SJCRH30 (cell line): ENCODE measurements at places on chromosomes 2 and 18. TPM values are rescaled to one million over a fixed set of nuclear protein-coding genes. Genes with fewer than 3 reads are reported as not detected.

- H3K36me3 ChIP-seq = no peaks in the 10 kb centered on the region
- no peak overlapping the region for H3K4me3 ChIP-seq
- no peak overlapping the region for H3K27ac ChIP-seq
- DNase-seq = no peak
- H3K4me1 ChIP-seq = no peaks in the 10 kb centered on the region
- H3K27me3 ChIP-seq = no peaks in the 10 kb centered on the region
These were observed 257.2 kb upstream of the THUMPD2 start for GRCh38 chr2:40036241-40036640.

DNA sequence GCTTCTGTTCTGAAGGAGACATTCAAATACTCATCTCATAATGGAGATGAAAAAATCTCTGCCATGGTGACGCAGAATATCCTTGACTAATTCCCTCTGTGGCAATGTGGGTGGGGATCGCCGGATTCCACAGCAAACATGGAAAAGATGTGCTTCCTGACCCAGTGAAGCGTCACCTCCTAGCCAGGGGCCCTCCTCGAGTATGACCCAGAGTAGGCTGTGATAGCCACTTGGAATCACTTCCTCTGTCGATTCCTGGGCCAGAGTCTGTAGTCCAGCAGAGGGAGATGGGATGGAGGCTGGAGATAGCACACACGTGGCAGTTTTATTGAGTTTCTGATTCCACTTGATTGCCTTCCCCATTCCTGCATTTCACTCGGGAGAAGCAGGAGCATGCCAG, 36.8 kb downstream of the DRC1 start:
- H3K36me3 ChIP-seq = no peaks in the 10 kb centered on the region
- peak overlapping the region; percentile 11; the same call in 1 of the 2 replicates for H3K27ac ChIP-seq
- H3K4me3 ChIP-seq = no peak overlapping the region
- peak; percentile 73 for DNase-seq
- H3K4me1 ChIP-seq = peaks cover 11% of the 10 kb centered on the region; the same call in 1 of the 2 replicates

- H3K27ac ChIP-seq = no peak within 1 kb of the TSS
- H3K4me3 ChIP-seq = no peak within 1 kb of the TSS
- H3K27me3 ChIP-seq = peaks cover 3% of the 10 kb centered on the region
- no peaks in the 10 kb centered on the region for H3K4me1 ChIP-seq
- H3K36me3 ChIP-seq = no peaks in the 10 kb centered on the region
These were observed at the start of gene NPAS2 for GRCh38 chr2:100819370-100820272. TSS of gene NPAS2 (plus strand) at chr2:100820139. CDS start at chr2:100904755, 84,616 bp downstream.

The KCNG3 gene
- total RNA-seq = 0.03 and 0.06 TPM in 2 replicates
